SK-N-SH treated with all-trans-retinoic acid at 6 μM for 48 hours (cell line): ENCODE measurements at places on chromosomes 12 and 14.

DNA sequence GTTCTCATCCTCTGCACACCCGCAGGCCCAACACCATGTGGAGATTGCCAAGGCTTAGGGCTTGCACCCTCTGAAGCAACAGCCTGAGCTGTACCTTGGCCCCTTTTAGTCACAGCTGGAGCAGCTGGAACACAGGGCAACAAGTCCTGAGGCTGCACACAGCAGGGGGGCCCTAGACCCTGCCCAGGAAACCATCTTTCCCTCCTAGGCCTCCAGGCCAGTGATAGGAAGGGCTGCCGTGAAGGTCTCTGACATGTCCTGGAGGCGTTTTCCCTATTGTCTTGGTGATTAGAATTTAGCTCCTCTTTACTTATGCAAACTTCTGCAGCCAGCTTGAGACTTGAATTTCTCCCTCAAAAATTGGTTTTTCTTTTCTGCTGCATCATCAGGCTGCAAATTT lies 373.5 kb upstream of the CLEC14A start:
- ATAC-seq = no peak

GRCh38 chr12:107650977-107651376 lies 34.6 kb upstream of the PWP1 start:
- ATAC-seq = no peak

DNA sequence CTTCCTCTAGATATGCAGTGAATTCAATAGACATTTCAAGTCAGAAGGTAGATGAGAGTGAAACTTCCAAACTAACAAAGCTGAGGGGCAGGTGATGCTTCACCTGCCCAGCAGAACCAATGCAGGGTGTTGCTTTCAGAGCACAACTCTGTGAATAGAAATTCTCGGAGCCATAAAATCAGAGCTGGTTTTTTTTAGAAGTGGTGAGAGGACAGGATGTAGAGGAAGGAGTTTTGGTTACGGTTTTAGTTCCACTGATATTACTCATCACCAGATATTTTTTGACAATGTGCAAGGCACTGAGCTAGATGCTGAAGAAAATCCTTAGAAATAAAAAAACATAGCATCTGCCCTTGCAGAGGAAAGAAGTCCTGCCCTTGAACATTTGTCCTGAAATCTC lies 62.2 kb downstream of the BMP4 start:
- no peak for ATAC-seq

DNA sequence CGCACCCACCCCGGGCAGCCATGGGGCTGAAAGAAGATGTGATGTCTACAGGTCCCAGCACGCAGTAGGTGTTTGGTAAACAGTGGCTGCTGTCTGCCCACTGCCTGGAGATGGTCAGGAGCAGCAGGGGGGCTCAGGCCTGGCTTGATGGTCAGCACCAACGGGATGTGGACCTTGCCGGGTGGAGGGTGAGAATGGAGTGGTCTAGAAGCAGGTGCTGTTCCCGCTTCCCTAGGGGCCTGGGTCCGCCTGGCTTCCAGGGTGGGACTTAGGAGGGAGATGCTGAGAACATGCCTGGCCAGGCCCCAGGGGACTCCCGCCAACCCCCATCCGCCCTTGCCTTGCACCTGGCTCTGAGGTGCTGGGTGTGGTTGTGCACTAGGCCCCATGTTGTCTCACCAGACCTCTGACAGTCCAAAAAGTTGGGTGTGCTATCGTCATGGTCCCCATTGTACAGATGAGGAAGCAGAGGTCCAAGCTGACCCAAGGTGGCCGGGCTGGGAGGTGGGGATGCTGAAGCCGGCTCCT lies 12.9 kb downstream of the FAM222A start:
- ATAC-seq = no peak

GRCh38 chr14:105323663-105324062 lies 9.1 kb downstream of the PACS2 start:
- no peak for ATAC-seq

GRCh38 chr14:48842785-48843184 lies 743.4 kb downstream of the RPS29 start:
- ATAC-seq = no peak

- peak; percentile 73 for ATAC-seq
These were observed 685 bp upstream of the MYL6B start for GRCh38 chr12:56151672-56152131.

GRCh38 chr12:15679151-15679550 lies 110.0 kb downstream of the EPS8 start:
- ATAC-seq = no peak

- ATAC-seq = peak; percentile 51
These were observed 289.0 kb downstream of the KSR2 start for GRCh38 chr12:117679776-117680175.

DNA sequence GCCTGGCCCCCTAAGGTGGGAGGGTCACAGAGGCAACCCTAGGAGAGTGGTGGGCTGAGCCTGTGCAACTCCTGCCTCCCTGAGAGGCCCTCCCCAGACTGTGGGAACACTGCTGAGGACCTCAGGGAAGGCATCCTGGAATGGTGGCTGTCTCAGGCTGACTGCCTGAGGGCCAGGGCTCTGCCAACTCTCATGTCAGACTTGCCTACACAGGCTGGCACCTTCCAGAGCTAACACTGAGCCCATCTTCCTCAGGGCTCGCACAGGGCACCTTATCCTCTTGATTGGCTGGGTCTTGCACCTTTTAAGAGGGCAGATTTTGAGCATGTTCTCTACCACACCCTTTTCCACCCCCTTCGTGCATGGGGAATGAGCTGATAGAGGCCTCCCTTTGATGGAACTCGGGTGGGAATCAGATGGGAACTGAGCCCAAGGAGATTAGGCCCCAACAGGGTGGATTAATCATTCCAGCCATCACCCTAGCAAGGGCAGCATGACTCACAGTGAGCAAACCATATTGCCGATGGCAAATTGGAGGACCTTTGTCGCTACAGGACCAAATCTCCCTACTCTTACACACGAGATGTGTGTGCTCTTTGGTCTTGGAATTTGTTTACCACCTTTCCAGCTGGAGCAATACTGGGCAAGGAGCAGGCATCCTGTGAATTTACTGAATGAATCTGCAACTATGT lies 702.8 kb downstream of the VRK1 start:
- no peak for ATAC-seq

DNA sequence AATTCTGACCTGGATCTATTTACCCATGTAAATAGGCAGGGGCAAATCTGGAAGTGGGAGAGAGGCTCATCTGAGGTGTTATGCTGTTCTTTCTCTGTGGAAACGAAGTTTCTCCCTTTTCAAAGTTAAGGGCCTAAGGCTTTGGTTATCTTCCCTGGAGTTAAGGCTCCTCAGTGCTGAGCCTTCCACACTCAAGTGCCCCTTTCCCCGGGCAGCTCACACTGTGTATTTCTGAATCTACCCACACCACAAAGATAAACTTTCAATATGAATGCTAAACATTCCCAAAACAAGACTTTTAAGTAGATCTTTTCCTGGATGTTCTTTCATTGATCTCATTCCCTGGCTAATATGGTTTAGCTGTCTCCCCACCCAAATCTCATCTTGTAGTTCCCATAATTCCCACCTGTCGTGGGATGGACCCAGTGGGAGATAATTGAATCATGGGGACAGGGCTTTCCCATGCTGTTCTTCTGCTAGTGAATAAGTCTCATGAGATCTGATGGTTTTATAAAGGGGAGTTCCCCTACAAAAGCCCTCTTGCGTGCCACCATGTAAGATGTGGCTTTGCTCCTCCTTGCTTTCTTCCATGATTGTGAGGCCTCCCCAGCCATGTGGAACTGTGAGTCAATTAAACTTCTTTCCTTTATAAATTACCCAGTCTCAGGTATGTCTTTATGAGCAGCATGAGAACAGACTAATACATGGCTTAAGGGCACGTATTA lies 251.1 kb downstream of the NAV3 start:
- no peak for ATAC-seq

- no peak for ATAC-seq
These were observed 201.0 kb downstream of the TMX1 start for GRCh38 chr14:51441001-51441400.

- no peak for ATAC-seq
These were observed 41.6 kb downstream of the RHOJ start for GRCh38 chr14:63245893-63246292.

DNA sequence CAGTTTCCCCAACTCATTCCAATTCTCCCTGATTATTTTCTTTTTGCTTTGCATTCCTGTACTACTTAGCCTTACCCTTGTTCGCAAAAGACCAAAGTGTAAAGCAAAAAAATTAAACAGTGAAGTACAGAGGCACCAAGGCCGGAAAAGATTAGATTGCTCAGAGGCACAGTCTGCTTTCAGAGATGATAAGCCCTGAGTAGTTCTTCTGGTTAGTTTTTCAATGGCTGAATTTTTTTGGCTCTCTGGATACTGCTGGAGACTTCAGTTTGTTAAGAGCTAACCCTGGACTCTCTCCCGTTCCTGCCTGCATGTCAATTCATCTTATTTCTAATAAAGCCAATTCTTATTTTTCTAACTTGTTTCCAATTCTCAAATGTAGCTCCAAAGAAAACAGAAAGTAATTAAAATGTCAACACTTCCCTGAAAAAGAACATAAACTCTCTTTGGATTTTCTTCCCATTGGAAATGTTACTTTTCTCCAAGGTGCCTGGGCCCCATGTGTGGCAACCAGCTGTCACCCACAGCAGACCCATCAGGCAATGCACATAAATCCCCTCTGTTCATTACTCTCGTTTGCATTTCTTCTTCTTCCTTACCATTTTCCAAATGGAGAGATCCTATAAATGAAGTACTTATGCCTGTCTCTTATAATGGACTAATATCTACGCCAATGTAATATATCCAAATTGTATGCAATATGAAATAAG lies 142.8 kb downstream of the BTG1 start:
- no peak for ATAC-seq

DNA sequence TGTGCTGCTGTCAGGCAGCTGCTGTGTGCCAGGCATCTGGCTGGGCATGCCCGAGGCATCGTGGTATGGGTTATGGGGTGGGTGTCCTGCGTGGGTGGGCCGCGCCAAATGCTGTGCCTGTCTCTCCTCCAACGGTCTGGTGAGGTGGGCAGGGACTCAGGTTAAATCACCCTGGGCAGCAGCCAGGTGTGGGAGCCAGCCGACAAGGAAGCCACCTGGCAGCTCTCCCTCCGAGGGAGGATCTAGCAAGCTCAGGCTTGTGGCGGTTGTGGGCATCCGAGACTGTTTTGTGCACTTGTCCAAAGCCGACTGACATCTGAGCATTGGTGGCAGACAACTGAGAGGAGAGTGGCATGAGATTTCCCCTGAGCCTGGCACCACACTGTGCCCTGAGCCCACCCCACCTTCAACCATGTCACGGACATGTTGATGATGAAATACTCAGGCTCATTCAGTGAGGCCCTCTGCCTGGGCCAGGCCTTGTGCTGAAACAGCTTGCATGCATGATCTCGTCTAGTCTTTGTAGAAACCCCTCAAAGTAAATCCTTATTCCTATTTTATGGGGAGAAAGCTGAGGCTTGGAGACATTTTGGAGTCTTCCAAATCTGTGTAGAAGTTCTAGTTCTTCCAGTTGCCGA lies 181.8 kb upstream of the MYL2 start:
- ATAC-seq = no peak

GRCh38 chr12:50764286-50765094 lies 589 bp downstream of the ATF1 start:
- ATAC-seq = peak; percentile 72

DNA sequence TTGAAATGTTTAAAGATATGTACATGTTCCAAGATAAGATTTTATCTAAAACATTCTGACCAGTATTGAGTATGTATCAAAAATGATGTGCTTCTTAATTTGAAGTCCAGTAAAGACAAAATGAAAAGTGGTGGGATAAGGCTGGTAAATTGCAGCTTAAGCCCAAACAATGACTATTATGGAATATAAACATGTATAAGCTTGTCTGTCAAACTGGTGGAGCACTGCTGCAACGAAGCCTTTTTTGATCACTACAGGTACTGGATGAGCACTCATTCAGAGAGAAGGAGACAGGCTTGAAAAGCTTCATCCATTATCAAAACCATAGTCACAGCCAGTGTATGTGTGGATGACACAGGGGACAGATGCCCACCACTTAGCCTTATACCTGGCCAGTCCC lies 138.4 kb downstream of the ATP23 start:
- ATAC-seq = no peak

DNA sequence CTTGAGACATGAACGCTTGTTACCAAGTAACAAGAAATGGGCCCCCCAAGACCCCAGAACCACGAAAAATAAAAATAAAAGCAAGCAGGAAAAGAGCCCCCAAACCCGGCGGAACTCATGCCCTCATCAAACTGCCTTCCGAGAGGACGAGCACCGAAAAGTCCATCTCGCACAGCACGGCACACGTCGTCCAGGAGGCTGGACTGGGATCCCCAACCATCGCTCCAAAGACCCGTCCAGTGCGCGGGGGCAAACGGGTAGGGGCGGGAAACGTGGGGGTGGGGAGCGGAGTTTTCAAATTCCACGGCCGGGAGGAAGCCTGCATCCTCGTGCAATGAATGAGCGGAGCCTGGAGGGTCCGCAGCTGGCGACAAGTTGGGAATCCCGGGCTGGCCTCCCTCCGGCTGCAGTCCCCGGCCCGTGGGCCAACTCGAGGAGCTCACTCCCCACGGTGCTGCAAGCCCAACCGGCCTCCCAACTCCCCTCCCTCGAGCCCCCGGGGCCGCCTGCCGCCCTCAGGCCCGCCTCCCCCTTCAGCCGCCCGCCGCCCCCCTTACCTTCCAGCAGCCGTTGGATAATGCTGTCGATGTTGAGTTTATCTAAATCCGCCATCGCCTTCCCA lies 484 bp downstream of the PPP1CC start:
- peak; percentile 38 for ATAC-seq

- no peak for ATAC-seq
These were observed 115.0 kb downstream of the RPAP3 start for GRCh38 chr12:47590771-47591360.

GRCh38 chr12:49230805-49231194 lies 34.1 kb upstream of the TUBA1C start:
- no peak for ATAC-seq

GRCh38 chr14:79971330-79971729 lies 240.0 kb downstream of the DIO2 start:
- no peak for ATAC-seq

- ATAC-seq = no peak
These were observed 12.1 kb upstream of the SLC10A1 start for GRCh38 chr14:69808919-69809808.

GRCh38 chr12:12007001-12007712 lies 63.6 kb upstream of the BCL2L14 start:
- no peak for ATAC-seq

- no peak for ATAC-seq
These were observed 36.3 kb downstream of the HMGA2 start for GRCh38 chr12:65860600-65860999.

GRCh38 chr14:93792391-93792790 lies 4.1 kb upstream of the PRIMA1 start:
- ATAC-seq = no peak

GRCh38 chr12:81094718-81095360 lies 17.0 kb downstream of the ACSS3 start:
- ATAC-seq = no peak

DNA sequence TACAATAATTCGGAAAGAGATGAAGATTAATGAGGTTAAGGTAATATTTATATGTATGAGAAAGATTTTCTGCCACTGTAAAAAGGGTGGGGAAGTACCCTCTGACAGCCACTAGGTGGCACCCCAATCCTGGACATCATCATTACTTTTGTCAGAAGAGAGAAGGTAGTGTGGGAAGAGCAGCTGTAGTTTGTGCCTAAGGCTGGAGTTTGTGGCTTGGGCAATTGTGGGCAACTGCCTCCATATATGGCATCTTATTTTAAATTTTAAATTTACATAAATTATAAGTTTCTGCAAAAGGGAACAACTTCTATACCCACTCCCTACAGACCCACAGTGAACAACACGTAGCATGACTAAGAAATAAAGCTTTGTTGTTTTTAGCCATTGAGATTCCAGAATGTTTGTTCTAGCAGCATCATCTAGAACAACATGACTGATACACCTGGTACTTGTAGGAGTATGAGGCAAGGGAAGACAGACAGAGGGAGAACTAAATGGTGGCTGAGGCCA lies 34.4 kb upstream of the SYCP3 start:
- ATAC-seq = peak; percentile 97

GRCh38 chr12:88223519-88223918 lies 81.4 kb downstream of the TMTC3 start:
- ATAC-seq = no peak
